Stimulated activated CD8-positive, alpha-beta memory T cell treated with anti-CD3 and anti-CD28 coated beads, Interleukin-15, amount 100 ng/mL, for 4 hours (primary cell): ENCODE measurements at places on chromosomes 1 and 21.

DNA sequence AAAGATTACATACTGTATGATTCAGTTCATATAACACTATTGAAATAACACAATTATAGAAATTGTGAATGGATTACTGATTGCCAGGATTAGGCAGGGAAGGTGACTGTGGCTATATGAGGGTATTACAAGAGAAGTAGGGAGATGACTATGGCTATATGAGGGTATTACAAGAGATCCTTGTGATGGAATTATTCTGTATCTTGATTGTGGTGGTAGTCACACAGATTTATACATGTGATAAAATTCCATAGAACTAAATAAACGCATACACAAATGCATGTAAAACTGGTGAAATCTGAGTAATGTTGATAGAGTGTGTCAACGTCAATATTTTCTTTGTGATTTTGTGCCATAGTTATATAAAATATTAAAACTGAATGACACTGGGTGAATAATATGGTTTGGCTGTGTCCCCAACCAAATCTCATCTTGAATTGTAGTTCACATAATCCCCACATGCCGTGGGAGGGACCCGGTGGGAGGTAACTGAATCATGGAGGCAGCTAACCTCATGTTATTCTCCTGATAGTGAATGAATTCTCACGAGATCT lies 615.6 kb upstream of the PKN2 start:
- DNase-seq: no peak

- DNase-seq: no peak
Observed at GRCh38 chr1:116772648-116773045, 18.4 kb downstream of the CD2 start.

DNA sequence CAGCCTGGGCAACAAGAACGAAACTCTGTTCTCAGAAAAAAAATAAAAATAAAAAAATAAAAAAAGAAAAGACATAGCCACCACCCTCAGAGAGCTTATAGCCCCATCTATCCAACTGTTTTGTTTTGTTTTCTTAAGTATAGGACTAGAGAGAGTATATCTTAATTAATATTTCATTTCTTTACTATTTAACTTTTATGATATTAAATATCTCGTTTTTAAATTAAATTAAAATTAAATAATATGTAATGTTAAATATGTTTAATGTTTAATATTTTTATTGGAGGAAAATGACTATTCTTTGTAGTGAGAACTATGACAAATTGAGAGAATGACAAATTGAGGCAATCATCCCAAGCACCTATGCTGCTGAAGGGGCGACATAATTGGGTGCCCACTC lies 33.1 kb upstream of the YTHDF2 start:
- DNase-seq: no peak

DNA sequence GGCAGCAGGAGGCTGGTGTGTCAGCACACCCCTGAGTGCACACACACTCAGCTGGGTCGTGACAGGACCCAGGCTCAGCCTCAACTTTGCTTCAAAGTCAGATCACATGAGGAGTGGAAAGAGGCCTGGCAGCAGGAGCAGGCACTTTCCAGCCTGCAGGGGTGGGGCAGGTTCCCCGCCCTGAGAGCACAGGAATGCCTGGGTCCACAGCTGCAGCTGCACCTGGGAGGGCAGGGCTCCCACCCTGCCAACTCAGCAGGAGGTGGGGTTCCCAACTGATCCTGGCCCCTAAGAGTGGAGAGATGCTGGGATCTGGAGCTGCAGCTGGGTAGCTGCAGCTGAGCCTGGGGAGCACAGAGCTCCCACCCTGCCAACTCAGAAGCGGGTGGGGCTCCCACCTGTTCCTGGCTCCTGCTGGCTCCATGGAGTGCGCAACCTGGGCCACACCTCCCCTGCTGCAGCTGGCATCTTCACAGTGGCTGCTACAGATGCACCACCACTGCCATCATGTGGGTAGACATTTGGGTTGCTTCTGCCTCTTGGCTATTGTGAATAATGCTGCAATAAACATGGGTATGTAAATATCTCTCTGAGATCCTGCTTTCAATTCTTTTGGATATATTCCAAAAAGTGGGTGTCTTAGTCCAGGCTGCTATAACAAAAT lies 415.4 kb downstream of the TTLL7 start:
- DNase-seq: no peak

- no peak for DNase-seq
Observed at GRCh38 chr1:68339505-68339904, 107.2 kb upstream of the WLS start.

GRCh38 chr1:20771780-20772179 lies 15.3 kb downstream of the HP1BP3 start:
- no peak for DNase-seq

- no peak for DNase-seq
Observed at GRCh38 chr21:33657124-33657820, 15.0 kb downstream of the ITSN1 start.

DNA sequence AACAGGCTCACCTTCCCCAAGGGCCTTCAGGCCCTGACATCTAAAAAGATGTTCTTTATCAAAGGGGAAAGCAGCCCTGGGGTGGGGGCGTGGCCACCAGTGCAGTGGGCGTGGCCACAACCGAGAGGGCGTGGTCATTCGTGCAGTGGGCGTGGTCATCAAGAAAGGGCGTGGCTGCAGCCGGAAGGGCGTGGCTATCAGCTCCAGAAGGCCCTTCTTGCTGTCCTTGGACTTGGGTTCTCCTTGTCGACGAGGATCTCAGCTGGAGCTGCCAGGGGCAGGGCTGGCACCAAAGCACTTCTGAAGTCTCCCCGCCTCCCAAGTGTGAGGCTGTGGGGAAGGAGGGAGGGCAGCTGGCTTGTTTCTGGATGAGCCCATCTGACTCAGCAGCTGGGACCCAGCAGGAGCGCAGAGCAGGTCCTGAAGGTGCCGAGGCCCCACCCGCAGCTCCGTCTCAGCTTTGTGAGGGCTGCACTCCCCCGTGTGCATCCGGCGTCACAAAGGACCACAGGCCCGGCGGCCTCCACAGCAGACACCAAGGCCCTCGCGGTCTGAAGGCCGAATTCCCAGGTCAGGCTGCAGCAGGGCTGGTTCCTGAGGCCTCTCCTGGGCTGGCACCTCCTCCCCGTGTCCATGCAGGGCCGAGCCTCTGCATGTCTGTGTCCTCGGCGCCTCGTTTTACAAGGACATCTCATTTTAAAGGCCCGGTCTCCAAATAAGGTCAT lies 12.8 kb downstream of the PDE9A start:
- no peak for DNase-seq

DNA sequence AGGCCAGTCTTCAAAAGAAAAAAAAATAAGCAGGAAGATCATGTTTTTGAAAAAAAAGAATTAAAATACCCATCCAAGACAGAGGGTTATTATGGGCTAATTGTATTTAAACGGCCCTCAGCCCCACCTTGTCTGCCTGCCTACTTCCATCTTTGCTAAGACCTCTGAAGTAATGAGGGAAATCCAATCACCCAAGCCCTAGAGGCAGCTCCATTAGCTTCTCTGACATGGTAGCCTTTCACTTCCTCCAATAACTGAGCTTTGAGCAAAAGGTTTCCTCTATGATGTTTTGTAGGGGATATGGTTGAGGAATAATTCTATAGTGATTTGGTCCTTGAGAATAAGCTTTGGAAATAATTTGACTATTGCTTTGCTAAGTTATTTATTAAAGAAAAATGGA lies 178.2 kb upstream of the SGIP1 start:
- DNase-seq: no peak

DNA sequence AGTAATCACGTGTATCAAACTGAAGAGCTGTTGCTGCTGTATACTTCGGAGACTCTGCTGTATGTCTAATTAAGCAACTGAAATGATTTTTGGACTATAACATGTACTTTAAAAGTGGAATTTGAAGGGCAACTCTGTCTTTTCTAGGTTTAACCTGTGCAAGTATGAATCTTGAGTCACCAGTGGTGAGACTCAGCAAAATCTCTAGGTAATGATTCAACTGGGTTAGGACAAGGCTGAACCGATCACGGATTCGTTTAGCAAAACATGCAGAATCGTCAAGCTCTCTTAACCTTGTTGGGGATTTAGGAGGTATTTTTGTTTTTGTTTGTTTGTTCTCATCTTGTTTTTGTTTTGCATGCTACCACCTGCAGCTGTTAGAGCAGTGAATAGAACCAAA lies 149.6 kb downstream of the CYYR1 start:
- no peak for DNase-seq

GRCh38 chr1:239784896-239785295 lies 306.8 kb upstream of the FMN2 start:
- DNase-seq: no peak

DNA sequence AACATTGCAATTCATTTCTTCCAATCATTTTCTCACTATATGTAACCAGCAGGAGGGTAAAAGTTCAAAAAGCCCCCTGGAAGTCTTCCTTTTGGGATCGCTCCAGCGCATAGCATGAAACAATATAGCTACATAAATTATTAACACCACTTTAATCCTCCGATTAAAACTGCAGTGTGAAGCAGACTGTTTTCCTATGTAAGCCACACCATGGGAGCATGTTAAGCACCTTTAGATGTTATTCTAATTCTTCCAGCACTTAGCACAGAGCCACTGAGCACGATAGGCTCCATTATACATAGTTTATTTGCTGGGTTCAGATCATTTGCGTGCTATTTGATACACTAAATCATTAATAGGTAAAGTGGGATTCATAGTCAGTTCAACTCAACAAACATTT lies 18.4 kb upstream of the GADD45A start:
- DNase-seq: no peak

GRCh38 chr1:201750934-201751333 lies 78.0 kb upstream of the IPO9 start:
- no peak for DNase-seq

DNA sequence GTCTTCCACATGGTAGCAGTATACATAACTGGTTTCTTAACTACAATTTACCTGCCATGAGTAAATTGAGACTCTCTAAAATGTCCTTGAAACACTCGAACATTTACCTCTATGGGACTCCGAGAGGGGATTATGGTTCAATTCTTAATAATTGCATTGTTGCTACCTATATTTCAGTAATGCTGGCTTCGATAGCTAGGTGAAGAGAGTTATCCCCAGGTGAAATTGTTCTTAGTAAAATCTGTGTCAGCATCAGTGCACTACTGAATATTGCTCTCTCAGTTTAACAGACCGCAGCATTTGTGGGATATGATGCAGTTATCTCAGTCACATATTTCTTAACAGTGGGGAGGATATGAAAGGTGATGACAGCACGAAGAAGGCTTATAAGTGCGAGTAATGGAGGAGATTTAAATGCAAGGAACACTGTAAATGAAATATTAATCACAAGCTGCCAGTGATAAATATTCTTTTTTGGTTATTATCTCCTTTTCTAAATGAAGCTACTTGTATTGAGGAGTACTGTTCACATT lies 801.9 kb downstream of the BRINP3 start:
- no peak for DNase-seq

GRCh38 chr1:210627755-210628154 lies 299.1 kb downstream of the HHAT start:
- no peak for DNase-seq

DNA sequence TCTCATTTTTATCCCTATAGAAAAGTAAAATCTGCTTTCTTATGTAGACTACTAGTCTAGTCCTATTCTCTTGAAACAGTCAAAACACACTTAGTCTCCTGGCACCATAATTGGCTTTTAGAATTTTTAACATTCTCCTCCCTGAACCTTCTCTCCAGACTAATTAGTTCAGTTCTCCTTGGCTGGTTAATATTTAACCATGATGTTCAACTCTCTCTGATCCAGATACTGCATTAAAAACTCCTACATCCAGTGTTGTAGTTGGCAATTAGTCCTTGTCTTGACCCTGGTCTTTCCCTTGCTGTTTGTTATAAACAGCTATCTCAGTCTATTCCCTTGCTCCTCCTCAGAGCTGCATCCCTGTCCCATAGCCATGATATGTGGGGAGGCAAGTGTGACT lies 422.9 kb upstream of the BEND5 start:
- no peak for DNase-seq

DNA sequence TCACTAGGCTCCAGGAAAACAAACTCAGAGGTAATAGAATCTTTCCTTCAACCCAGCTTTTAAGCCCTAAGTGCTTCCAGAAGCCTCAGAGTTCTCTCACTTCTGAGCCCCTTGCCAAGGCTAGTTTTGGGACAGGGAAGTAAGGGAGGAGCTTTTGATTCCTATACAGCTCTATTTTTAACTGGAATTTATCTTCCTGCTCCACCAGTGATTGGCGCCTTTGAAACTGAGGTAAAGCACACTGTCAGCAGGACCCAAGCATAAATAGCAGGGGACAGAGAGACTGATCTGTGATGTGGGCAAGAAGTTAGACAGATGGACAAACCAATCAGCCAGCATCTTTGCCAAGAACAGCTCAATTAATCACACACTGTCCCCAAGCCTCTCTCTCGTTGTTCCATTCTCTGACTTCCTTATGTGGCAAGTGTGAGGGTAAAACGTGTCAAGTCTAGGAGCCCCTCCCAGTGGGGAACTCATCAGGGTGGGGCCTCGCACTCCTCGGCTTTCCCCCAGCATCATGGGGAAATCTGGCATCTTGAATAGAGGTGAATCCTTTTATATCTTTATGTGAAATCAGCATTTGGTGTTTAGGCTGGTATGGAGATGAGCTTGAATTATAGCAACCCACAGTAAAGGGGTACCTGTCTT lies 40.2 kb upstream of the MPZL1 start:
- DNase-seq: no peak

GRCh38 chr1:215358356-215358755 lies 208.7 kb upstream of the KCTD3 start:
- DNase-seq: no peak

DNA sequence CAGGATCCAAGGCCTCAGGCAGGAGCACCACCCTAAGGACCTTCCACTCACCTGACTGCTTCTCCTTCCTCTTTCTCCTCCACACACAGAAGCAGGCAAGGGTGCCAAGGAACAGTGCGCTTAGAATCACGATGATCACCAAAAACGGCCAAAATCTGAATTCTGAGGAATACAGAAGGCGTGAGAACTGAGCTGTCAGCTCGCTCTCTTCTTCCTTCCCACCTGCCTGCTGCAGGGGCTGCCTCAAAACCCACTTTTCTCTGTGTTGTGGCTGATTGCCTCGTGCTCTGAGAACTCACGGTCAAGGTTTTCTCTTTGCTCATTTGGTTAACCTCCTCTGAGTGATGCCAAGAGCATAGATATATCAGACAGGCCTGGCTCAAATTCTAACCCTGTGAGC lies 23.8 kb downstream of the CD244 start:
- no peak for DNase-seq

- DNase-seq: no peak
Observed at GRCh38 chr1:29033829-29034466, 89.8 kb downstream of the TMEM200B start.

GRCh38 chr1:202189001-202189790 lies 4.4 kb upstream of the LGR6 start:
- peak; percentile 49 for DNase-seq

DNA sequence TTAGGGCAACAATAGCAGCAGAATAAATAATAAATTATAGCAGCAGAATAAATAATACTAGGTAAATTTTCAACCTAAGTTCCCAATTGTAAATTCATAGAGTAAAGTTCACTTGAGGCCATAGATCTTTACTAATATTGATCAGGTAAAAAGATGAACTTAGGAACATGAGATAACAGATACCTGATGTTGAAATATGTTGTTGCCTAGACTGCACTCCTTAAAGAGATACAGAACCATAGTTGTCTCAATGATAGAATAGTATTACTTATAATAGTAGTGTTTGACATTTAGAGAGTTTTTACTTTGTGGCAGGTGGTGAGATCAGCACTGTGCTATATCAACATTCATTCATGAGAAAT lies 378 bp upstream of the F13B start:
- no peak for DNase-seq

GRCh38 chr1:52996653-52997052 lies 65.4 kb upstream of the PODN start:
- no peak for DNase-seq

- DNase-seq: no peak
Observed at GRCh38 chr21:38857152-38857825, 51.6 kb downstream of the ETS2 start.
